ENCODE measurements at places on chromosomes 5 and 9.

DNA sequence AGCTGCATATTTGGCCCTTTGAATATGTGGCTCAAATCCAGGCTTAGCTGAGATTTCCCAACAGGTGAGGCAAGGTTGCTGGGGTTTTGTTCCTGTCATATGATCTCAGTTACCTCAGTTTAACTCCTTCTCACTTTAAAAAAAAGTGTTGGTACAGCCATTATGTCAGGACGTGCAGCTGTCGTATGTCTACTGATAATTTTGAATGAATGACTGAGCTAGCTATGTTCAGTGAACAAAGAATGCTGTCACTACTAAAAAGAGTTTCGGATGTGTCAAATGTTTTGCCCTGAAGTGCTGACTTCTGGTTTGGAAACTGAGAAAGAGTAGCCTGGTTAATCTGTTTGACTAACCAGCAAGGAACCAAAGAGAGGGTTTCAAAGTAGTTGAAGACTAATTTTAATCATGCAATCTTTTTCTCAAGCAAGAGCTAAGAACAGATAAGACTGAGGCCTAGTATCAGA, 106.3 kb upstream of the NR3C1 start:
- no peak for DNase-seq

DNA sequence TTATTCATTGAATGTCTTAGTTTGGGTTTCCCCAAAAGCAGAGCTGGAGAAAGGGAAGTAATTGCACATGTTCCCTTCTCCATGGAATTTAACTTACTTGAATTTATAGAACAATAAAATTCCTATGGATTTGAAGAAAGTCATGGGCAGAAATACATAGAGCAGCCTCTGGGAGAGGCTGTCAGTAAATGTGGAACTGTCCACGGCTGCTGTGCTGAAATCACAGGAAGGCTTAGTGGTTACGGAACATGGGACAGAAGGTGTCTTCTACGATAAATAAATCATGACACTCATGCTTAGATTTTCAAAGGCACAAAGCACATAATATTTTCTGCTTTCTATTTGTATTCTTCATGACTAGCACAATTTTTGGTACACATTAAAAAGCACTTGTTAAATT, 440.6 kb upstream of the IZUMO3 start:
- DNase-seq: no peak

GRCh38 chr5:147568710-147569406, 59.0 kb upstream of the DPYSL3 start:
- no peak for DNase-seq

DNA sequence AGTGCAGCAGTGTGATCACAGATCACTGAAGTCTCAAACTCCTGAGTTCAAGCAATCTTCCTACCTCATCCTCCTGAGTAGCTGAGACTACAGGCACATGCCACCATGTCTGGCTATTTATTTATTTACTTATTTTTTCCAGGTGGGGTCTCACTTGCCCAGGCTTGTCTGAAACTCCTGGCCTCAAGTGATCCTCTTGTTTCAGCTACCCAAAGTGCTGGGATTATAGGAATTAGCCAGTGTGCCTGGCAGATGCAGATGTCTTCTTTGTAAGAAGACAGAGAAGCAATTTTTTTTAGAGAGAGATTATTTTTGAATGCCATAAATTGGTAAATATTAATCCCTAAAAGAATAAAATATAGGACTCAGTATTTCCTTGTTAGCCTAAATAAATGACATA, 54.3 kb downstream of the CHSY3 start:
- no peak for DNase-seq

GRCh38 chr9:120723565-120723964, 9.3 kb upstream of the MEGF9 start:
- no peak for DNase-seq

DNA sequence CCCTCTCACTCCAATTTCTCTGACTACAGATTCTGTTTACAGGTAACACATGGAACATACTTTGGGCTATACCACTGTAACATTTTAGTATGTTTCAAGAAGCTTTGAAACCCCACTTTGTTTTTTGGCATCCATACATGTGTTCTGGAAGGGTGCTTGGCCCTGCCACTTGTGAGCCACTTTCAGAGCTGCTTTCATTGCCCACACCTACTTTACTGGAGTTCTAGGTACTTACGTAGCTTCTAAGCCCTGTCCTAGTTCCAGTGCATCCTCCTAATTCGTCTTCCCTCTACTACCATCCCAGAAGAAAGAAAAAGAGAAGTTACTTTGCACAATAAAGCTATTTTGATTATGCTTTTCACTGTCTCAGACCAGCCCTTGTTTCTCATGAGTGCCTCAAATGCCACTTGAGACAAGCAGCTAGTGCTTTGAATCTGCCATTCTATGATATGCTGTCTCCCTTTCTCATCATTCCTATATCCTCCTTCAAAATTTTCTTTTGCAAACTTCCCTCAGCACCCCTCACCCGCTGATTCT, 26.5 kb upstream of the C5orf47 start:
- DNase-seq: no peak

DNA sequence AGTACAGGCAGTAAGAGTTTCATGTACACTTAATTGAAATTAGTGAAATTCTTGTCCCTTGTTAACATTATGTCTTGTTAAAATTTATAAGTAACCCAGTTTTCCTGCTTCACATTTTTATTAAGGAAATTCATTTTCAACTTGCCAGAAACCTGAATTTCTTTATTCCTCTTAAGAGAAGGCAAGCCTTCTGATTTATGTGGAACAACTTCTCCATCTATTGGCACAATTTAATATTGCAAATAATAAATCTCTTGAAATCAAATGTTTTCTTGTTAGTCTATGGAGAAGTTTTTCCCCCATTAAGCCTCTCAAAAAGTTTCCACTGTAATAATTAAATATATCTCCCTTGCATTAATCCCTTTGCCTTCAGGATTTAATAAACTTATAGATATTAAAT, 33.8 kb upstream of the ACO1 start:
- DNase-seq: no peak

GRCh38 chr5:40755407-40756365, at the start of gene TTC33:
Gene TTC33, minus strand, starts transcription at chr5:40755961. Its CDS starts 8,943 bp downstream, at chr5:40747018.
- DNase-seq: peak; percentile 99

GRCh38 chr5:18236386-18236785, 602.1 kb downstream of the TAF11L14 start:
- DNase-seq: no peak

- no peak for DNase-seq
These were observed 163.6 kb upstream of the SEMA6A start for GRCh38 chr5:116738239-116738614.

- DNase-seq: no peak
These were observed 125.5 kb downstream of the ENC1 start for GRCh38 chr5:74514888-74515551.

DNA sequence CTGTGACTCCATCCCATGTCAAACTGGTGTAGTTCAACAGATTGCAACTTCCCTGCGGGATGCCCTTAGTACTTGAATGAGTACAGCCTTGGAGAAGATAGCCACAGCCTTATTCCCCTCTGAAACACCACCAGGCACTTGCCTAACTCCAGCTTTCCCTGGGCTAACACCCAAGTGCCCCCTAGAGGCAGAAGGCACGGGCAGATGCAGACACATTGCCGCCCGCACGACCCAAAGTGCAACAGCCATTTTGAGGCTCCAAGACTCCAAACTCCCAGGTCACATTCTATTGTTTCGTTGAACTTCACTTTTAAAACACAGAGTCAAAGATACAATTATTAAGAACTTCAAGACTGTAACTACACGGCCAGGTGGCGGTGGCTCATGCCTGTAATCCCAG, 163.6 kb upstream of the CDH6 start:
- DNase-seq: no peak

GRCh38 chr5:139639619-139640380, 8.3 kb upstream of the CXXC5 start:
- peak; percentile 76 for DNase-seq

GRCh38 chr9:138043061-138043410, 165.5 kb downstream of the CACNA1B start:
- DNase-seq: peak; percentile 9

DNA sequence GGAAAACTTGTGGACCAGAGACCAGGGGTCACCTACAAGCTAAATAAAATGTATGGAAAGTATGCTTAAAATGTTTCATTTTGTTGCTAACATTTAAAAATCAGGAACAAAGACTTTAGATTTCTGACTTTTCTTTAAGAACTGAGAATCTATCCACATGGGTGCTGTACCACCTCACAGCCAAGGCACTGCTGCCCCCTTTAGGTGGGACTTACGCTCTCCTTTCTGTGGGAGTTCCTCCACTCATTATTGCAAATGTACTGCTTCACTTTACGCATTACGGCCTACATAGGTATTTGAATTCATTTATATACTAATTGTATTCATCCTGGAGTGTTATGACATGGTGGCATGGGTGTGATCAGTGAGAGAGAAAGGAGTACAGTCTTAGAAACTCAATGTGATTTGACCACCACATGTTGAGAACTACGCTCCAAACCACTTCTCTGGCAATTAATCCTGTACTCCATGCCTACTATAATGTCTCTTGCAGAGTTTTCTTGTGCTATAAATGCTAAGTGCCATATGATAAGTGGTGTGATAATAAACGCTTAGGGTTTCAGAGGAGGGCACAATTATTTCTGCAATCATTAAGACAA, 24.7 kb upstream of the CETN3 start:
- DNase-seq: no peak

GRCh38 chr5:135505973-135506372, 29.8 kb downstream of the NEUROG1 start:
- no peak for DNase-seq

GRCh38 chr5:31531543-31531887, 378 bp downstream of the DROSHA start:
- DNase-seq: no peak

DNA sequence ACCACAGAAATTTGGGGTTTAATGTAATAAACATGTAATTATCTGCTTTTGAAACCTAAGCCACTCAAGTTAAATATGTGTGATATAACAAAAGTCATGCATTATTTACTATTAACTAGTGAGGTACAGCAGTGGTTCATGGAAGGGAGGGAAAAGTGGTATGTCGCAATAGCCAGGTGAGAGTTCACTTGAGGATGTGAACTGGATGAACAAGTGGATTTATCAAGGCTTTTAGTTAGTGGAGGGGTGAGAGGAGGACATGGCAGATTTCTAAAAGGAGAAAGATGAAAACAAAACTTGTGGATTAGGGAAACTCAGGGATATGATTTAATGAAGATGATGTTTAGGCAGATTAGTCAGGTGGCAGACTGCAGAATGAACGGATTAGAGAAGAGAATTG, 141.3 kb upstream of the NFIB start:
- DNase-seq: no peak

GRCh38 chr9:109733690-109734089, 46.3 kb upstream of the PALM2AKAP2 start:
- no peak for DNase-seq

GRCh38 chr5:143134900-143135299, 268.6 kb downstream of the NR3C1 start:
- DNase-seq: no peak
